Epithelial cell of proximal tubule (primary cell): ENCODE measurements at places on chromosomes 2 and 18.

- no peak for DNase-seq
These were observed 80.1 kb upstream of the SPHKAP start for GRCh38 chr2:228261546-228261945.

- DNase-seq = no peak
These were observed 18.6 kb upstream of the CTLA4 start for GRCh38 chr2:203849010-203849409.

DNA sequence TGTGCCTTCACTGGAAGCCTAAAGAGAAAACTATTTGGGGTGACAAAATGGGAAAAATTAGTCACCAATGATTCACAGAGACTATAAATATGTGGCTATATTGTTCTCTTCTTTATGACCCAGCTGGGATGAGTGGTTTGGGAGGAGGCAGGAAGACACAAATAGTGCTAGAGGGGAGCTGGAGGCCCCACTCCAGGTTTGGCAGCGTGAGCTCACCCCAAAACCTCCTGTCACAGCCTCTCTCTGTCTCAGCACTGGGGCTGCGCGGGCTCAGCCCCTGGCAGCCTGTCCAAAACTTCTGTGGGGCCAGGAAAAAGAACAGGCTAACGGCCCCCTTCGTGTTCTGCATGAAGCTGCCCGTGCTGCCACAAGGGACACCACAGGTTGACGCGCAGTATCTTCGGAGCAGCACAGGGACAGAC, 73.2 kb upstream of the LCLAT1 start:
- DNase-seq = no peak

DNA sequence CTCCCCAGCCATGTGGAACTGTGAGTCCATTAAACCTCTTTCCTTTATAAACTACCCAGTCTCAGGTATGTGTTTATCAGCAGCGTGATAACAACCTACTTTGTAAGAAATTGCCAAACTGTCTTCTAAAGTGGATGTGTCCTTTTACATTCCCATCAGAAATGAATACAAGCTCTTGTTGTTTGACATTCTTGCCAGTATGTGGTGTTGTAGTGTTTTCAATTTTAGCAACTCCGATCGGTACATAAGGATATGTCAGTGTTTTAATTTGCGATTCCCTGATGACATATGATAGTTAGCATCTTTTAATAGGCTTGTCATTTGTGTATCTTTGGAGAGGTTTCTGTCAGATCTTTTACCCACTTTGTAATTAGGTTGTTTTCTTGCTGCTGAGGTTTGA, 1156.3 kb upstream of the CRIM1 start:
- no peak for DNase-seq

- no peak for DNase-seq
These were observed 74.5 kb downstream of the POLR1A start for GRCh38 chr2:86031151-86031550.

DNA sequence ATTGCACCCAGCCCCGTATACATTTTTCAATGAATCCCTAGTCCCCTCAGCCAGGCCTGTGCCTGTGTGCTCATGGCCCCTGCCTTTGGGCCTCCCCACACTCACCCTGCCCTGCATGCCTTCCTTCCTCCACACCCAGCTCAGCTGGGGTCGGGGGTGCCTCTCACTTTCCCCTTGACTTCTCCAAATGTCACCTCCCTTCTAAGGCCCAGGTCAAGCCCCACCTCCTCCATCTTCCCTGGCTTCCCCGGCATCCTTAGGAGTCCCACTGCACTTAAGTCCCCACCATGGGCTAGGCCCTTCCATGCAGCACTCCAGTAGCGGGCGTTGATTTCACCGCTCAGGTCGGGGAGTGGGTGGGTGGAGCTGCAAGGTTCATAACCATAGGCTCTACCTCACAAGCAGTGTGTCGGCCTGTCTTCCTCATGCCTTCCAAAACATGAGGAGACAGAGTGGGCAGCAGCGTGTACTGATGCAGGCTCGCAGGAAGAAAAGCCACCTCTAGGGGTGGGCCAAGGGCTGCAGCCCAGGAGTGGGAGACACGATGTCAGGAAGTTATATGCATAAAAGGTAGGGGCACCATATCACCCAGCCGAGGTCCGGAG, 47.7 kb downstream of the DNMT3A start:
- no peak for DNase-seq

GRCh38 chr2:70823249-70823648, 2.9 kb upstream of the CLEC4F start:
- DNase-seq = no peak
